ENCODE measurements at places on chromosomes 4 and X. TPM values are rescaled to one million over a fixed set of nuclear protein-coding genes. Genes with fewer than 3 reads are reported as not detected.
A peak's percentile ranks its signal among the peaks of the same experiment; 100 is the strongest.

- H3K27me3 ChIP-seq, result no peaks in the 10 kb centered on the region
- H3K27ac ChIP-seq, result no peak overlapping the region
- H3K4me3 ChIP-seq, result no peak overlapping the region
- DNase-seq, result no peak
These were observed 106.0 kb upstream of the PNPLA4 start for GRCh38 chrX:8033175-8033574.

- peak overlapping the region; percentile 62 for H3K27ac ChIP-seq
- no peaks in the 10 kb centered on the region for H3K27me3 ChIP-seq
These were observed 3.1 kb upstream of the OCIAD2 start for GRCh38 chr4:48909697-48910096.

- no peaks in the 10 kb centered on the region for H3K36me3 ChIP-seq
- H3K4me3 ChIP-seq, result no peak overlapping the region
- DNase-seq, result peak; percentile 77
- no peaks in the 10 kb centered on the region for H3K27me3 ChIP-seq
- H3K27ac ChIP-seq, result no peak overlapping the region
These were observed 516.5 kb downstream of the PCDH7 start for GRCh38 chr4:31236639-31237173.

DNA sequence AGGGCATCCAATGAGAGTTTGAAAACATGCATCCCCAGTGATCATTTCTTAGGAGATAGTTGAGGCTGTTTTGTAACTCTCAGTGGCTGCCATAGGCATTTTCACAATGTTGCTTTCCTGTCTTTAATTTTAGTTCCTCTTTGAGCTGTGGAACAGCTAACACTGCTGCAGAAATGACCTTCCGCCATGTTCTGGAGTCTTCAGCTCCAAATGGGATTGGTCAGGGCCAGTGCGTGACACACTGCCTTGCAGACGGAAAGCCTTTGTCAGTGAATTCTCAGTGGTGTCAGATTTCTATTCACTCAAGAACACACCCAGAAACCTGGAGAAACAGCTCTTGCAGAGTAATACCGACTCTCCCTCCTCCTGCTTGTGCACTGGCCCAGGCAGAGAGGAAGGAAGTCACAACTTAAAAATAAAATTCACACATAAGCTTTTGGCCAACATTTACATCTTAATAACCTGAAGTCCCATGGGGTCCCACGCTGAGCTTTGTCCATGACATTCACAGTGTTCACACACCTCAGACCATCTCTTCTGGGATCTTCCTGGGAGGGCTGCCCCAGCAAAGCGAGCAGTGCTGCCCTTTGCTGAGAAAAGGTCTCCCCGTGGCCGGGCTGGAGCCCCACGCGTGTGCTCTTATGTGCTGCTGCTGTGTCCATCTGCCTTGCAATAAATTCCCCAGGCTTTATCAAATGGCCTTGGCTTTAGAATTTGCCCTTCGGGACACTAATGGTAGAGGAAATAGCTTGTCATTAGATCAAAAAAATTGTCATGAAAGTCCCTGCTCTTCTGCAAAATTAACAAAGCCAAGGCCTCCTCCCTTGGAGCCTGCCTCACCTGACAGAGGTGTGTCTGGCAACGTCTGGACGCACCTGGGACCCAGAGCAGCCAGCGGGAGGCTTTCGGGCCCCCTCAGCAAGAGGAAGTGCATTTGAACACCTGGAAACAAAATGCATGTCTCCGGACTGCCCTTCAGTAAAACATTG lies 126.8 kb downstream of the IRF2 start:
- H3K4me3 ChIP-seq, result no peak overlapping the region
- H3K36me3 ChIP-seq, result no peaks in the 10 kb centered on the region
- H3K4me1 ChIP-seq, result peaks cover 6% of the 10 kb centered on the region
- peak; percentile 65 for DNase-seq
- H3K27ac ChIP-seq, result no peak overlapping the region

DNA sequence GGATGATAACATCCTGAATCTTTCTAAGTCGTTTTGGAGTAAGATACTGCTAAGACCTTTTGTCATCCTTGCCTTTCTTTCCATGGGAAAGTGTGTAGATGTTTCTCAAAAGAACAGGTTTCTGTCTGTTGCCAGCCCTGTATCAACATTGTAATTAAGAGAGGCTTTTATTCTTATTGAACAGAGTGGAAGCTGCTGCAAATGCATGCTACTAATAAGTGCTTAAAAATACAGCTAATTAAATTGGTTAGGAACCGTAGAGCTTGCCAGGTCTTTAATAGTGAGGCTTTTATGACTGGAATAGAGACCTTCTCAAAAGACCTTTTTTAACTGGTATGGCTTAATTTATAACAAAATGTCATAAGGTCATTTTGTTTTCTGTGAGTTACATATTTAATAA lies 34.4 kb downstream of the INTU start:
- no peaks in the 10 kb centered on the region for H3K4me1 ChIP-seq
- no peak overlapping the region for H3K27ac ChIP-seq
- H3K27me3 ChIP-seq, result no peaks in the 10 kb centered on the region
- no peaks in the 10 kb centered on the region for H3K36me3 ChIP-seq
- H3K4me3 ChIP-seq, result no peak overlapping the region
- DNase-seq, result no peak

DNA sequence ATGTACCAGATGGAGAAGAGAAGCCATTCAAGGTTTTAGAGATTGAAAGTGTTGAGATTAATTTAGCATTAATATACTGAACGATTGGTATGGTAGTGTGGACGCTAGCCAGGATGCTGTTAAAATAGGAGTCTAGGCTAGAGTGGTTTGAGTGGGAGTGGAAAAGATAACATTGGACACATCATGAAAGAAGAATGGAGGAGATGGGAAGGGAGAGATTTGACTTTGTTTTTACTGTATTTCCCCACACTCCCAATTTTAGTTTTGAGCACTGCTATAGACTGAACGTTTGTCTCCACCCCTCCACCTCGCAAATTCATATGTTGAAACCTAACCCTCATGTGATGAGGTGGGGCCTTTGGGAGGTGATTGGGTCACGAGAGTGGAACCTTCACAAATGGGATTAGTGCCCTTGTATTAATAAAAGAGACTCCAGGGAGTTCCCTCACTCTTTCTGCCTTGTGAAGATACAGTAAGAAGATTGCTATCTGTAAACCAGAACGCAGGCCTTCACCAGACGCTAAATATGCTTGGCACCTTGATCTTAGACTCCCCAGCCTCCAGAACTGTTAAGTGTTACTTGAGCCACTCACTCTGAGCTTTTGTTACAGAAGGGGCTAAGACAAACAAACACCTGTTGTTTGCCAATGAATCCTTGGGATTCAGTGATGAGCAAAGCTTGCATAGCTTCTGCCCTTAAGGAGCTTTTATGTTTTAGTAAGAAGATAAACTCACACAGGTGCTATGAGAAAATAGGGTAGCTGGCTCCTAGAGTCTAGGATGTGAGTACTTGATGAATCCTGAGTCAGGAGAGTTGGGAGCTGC lies 25.8 kb downstream of the USP9X start:
- no peaks in the 10 kb centered on the region for H3K27me3 ChIP-seq
- H3K4me3 ChIP-seq, result no peak overlapping the region
- H3K27ac ChIP-seq, result peak overlapping the region; percentile 25
- H3K36me3 ChIP-seq, result no peaks in the 10 kb centered on the region
- peak; percentile 58 for DNase-seq

GRCh38 chrX:137563681-137564651 lies 2.0 kb upstream of the ZIC3 start:
- no peak overlapping the region for H3K4me3 ChIP-seq
- no peaks in the 10 kb centered on the region for H3K36me3 ChIP-seq
- H3K27ac ChIP-seq, result no peak overlapping the region
- peaks cover 22% of the 10 kb centered on the region for H3K27me3 ChIP-seq

DNA sequence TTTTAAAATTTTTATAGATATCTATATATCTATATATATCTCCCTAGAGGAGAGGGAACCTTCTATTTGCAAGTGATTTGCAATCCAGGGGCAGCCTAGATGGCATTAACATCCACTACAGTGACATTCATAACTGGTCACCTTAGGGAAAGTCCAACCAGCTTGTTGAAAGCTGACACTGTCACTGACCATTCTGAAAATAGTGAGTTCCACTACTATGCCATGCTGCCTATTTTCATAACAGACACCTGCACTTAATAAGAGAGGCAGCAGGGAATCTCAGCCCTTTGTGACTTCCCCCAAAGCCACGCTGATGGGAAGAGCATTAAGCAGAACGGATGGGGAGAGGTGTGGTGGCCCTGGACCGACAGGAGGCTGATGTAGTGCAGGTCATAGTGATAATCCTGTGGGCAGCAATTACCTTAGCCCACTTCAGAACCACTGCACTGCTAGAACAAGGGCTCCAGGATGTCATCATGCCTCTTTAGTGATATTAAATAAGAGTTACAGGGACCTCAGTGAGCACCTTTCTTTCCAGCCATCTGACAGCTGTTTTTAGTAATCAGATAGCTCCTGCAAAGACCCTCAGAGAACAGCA lies 51.3 kb downstream of the GPRIN3 start:
- H3K4me1 ChIP-seq, result no peaks in the 10 kb centered on the region
- no peak for DNase-seq
- no peaks in the 10 kb centered on the region for H3K36me3 ChIP-seq
- H3K27ac ChIP-seq, result no peak overlapping the region

GRCh38 chr4:41933997-41934503 lies 1.2 kb upstream of the TMEM33 start:
- peaks cover 7% of the 10 kb centered on the region for H3K4me1 ChIP-seq
- peaks cover 3% of the 10 kb centered on the region for H3K27me3 ChIP-seq
- H3K4me3 ChIP-seq, result no peak overlapping the region
- no peak for DNase-seq

DNA sequence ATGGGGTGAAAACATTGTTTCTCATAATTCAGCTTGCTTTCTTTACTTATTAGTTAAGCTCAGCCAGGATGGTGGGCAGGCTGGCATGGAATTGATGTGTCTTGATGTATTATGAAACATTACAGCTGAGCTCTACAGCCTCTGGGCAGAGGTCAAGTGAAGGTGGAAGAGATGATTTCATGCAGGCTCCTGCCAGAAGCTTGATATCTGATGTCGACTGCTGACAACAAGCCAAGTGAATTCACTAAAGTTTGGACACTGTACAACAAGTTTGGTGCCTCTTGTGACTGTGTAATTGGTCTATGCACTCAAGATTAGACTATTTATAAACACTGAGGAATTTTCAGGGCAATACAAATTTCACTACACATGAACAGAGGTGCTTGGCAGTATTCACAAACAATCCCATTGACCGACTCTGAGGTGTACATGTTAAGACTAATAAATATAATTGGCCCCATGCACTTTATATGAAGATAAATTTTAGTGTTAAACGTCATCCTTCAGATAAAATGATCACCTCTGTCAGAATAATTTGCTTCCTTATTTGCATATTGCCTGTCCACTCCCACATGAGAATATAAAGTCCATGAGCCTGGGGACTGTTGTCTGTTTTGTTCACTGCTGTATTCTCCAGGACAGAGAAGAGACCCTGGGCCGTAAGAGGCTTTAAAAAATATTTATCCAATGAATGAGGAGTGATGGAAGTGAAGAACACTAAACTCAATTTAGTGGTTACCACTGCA lies 612.2 kb downstream of the IQCM start:
- no peaks in the 10 kb centered on the region for H3K27me3 ChIP-seq
- no peak overlapping the region for H3K27ac ChIP-seq
- no peaks in the 10 kb centered on the region for H3K4me1 ChIP-seq

DNA sequence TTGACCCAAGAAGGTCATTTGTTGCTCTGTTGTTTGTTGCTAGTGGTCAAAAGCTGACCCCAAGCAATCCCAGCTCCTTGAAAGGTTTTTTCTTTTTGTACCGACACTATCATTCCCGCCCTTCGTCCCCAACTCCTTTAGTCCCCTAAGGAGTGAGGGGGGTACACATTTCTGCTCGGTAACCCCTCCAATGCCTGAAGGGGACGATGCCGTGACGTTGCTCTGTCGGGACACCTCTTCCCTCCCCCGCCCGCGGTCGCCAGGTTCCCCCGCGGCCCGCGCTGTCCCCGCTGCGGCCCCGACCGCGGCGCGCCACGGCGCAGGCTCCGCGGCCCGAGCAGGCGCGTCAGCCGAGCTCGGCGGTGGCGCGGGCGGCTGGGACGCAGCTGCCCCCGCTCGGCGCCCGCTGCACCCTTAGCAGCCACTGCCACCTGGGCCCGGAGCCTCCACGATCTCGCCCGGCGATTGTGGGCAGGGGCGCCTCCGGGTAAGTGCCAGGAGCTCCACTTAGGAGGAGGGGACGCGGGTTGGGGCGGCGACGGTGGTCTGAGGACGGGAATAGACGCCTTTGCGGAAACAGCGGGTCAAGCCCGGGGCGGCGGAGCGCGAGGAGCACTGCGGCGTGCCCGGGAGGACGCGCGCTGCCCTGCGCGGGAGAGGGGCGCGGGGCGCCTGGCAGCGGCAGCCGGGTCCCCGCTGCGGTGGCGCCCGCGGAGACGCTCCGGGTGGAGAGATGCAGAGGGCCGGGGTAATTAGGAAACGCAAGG lies at the start of gene GLRB:
Gene GLRB (plus strand): TSS at position 340 of the 767 bp plus-strand sequence. CDS start 1,875 bp downstream, outside the sequence.
- peak within 1 kb of the TSS; percentile 69 for H3K4me3 ChIP-seq
- H3K36me3 ChIP-seq, result no peaks in the 10 kb centered on the region

- DNase-seq, result peak; percentile 4
- H3K4me1 ChIP-seq, result no peaks in the 10 kb centered on the region
- H3K27me3 ChIP-seq, result no peaks in the 10 kb centered on the region
- no peaks in the 10 kb centered on the region for H3K36me3 ChIP-seq
These were observed 10.1 kb upstream of the TMEM154 start for GRCh38 chr4:152689615-152690501.

- H3K4me1 ChIP-seq, result no peaks in the 10 kb centered on the region
- no peak overlapping the region for H3K4me3 ChIP-seq
- no peak overlapping the region for H3K27ac ChIP-seq
- H3K36me3 ChIP-seq, result no peaks in the 10 kb centered on the region
- no peak for DNase-seq
These were observed 19.0 kb downstream of the TMEM47 start for GRCh38 chrX:34638116-34638515.

DNA sequence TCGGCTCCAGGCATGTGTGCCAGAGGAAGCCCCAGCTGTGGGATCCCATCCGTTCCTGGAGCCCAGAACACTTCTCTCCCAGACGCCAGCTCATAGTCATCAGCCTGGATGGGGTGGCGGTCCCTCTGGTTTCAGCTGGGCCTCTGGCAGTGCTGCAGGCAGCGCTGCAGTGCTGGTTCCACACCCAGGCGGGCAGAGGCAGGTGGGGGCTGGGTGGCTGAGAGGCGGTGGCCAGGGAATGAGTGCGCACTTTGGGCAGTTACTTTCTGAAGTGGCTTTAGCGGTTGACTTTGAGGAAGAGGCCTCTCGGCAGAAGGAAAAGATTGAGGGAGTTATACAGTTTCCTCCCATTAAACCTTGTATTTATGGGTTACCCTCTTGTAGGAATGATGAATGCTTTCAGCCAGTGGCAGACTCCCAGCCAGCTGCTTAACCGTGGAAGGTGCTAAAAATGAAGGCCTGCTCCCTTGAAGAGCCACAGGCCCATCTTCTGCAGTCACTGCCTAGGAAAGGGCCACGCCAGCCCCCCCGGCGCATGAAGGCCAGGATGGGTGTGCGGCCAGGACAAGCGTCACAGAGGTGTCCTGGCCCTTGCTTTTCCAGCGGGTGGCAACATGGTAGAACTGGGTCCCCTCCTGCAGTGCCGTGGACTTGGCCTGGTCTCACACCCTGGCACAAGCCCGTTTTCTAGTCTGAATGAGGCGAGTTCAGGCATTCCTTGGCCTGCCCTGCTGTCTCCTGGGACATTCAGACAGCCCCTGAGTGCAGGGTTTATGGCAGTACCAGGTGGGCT lies 9.9 kb downstream of the TADA2B start:
- no peaks in the 10 kb centered on the region for H3K27me3 ChIP-seq
- no peak overlapping the region for H3K27ac ChIP-seq
- H3K4me1 ChIP-seq, result peaks cover 2% of the 10 kb centered on the region
- H3K4me3 ChIP-seq, result no peak overlapping the region

The SLC49A3 gene
- total RNA-seq, result 6.2 TPM

Measured in astrocyte (in vitro differentiated cells and primary cell).